ENCODE measurements at places on chromosomes 4 and X. TPM values are rescaled to one million over a fixed set of nuclear protein-coding genes. Genes with fewer than 3 reads are reported as not detected.

GRCh38 chrX:11287505-11287904 lies 5.7 kb upstream of the AMELX start:
- DNase-seq = no peak

Gene ACOT9
- 35.7 TPM for total RNA-seq

Gene SYN1
- not detected for total RNA-seq

Gene N4BP2
- 6.9 TPM for total RNA-seq

- DNase-seq = no peak
Measured at GRCh38 chrX:148269513-148269912, 230.9 kb upstream of the AFF2 start.

Gene CNKSR2
- total RNA-seq = 83.9 TPM

DNA sequence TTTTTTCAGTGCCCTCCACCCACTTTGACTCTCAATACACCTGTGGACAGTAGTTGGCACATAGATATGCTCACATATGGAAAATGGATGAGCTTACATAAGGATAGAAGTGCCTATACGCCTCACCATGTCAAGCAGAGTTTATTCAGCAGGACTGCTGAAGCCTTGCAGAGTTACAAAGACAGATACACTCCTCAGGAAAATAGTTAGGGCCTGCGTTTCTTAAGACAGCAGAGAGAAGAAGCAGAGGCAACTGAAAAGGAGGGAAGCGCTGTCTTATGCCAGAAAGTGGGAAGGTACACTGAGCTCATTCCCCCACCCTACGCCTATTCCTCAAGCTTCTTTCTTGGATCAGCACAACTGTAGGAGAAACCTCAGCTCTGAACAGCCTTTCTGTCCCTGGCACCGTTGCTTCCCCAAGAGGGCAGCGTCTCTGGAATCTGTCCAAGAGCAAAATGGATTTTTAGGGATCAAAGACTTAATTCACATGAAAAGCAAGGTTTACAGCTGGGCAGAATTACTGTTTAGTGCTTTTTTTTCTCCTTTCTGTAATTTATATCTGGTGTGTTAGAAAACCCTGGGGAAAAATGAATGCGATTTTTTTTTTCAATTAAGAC lies 37.3 kb upstream of the MBTPS2 start:
- DNase-seq = no peak

Gene ATP5ME
- 219 TPM for total RNA-seq

Gene RBM46
- total RNA-seq = 0.39 TPM
